ENCODE measurements at places on chromosomes 1 and 21.

GRCh38 chr1:198883184-198883583 lies 244.3 kb downstream of the PTPRC start:
- DNase-seq, result no peak

DNA sequence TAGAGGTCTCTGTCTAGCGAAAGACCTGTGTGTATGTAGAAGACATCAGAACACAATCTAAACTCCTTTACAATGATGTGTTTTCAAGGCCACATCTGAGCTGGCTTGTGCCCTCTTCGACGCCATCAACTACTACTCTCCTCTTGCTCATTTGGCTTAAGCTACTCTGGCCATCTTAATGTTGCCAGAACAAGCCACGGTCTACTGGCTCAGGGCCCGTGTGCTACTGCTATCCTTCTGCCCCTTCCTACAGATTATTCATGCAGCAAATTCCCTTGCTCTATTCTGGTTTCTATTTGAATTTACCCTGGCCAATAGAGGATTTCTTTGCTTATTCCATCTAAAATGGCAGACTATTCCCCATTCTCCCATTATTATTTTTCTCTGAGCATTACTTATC lies 121.7 kb downstream of the ZZZ3 start:
- DNase-seq, result no peak

DNA sequence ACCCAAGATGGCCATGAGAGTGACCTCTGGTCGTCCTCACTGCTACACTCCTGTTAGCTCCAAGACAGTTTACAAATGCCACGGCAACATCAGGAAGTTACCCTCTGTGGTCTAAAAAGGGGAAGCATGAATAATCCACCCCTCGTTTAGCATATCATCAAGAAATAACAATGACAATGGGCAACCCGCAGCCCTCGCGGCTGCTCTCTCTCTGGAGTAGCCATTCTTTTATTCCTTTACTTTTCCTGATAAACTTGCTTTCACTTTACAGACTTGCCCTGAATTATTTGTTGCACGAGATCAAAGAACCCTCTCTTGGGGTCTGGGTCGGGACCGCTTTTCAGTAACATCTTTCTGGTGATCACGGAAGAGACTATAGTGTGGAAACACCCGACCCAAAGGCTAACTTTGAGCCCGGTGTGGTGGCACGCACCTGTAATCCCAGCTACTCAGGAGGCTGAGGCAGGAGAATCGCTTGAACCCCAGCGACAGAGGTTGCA lies 19.8 kb upstream of the COX20 start:
- no peak for DNase-seq

- peak; percentile 7 for DNase-seq
These were observed at the start of gene TFF2 for GRCh38 chr21:42350927-42351426. Gene TFF2, minus strand, starts transcription at chr21:42350994. Its CDS starts 37 bp downstream, at chr21:42350957.
